B cell (primary cell): ENCODE measurements at places on chromosomes 16 and 17.

GRCh38 chr17:65406552-65406951 is 154.9 kb downstream of the AXIN2 start:
- no peak for DNase-seq

GRCh38 chr16:2102471-2102870 is 33.2 kb downstream of the PKD1 start:
- no peak for DNase-seq

DNA sequence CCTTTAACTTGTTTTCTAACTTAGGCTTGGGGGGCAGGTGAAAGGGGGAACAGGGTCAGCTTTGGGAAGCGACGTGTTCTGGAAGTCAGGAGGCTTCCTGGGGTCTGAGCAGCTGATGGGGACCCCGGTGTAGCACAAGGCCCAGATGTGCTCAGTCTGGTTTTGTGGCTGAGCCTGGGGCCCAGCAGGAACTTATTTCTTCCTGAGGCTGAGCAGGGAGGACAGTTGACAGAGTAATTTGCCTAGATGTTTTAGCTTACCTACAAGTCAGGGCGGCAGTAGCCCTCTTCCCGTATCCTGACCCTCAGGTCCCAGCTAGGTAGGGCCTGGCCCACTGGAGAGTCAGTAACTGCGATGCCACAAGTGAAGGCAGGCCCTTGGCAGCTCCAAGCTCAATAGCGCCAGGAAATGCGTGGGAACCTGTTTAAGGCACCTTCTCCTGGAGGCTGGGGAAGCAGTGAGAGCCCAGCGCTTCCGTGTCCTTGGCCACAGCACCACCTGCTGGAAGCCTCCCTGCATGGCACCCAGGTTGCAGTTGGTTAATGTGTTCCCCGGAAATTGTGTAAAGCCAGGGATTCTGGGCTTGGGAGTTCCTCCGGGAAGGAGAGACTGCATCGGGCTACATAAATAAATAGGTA is 5.2 kb downstream of the CCR7 start:
- peak; percentile 88 for DNase-seq

DNA sequence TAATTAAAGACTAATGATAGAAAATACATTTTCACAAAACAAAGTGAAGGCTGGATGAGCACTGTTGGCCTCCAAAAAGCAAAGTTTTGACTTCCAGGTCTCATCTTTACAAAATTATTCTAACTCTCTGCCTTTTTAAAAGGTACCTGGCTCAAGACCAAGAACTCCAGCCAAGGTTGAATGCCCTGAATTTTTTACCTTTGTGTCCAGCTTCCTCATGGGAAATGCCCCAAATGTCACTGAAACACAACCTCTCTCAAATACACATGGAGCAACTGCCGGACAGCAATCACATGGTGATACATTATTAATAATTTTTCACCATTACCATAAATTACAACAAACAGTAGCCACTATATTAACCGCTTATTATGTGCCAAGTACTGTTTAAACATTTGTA is 32.2 kb downstream of the ADAMTS18 start:
- DNase-seq: no peak

- peak; percentile 43 for DNase-seq
These were observed 48.4 kb upstream of the SKAP1 start for GRCh38 chr17:48478224-48479013.

DNA sequence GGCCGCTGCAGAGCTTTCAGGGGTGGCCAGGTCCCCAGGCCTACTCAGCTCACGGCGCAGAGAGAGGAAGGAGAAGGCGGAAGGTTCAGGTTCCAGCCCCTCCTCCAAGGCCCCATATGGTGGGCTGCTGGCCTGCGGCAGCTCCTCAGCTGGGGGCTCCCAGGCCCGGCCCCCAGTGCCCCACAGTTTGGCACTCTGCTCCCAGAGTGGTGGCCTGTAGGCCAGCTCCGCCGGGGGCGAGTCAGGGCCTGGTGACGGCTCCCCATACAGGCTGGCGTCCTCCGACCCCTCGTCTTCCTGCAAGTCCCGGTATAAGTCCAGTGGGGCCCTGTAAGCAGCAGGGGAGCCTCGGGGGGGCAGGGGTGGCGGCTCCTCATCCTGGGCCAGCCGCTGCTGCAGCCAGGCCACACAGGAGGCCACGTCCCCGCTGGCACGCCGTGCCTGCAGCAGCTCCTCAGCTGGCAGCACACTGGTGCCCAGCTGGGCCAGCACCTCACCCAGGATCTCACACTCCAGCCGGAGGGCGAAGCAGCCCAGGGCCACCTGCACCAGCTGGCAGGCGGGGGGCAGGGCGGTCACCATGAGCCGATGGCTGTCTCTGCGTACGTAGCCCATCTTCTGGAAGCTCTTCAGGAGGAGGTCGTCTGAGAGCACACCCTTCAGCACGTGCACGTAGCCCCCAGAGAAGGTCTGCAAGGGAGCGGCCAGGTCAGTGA is 3.7 kb downstream of the SPATA2L start:
- peak; percentile 36 for DNase-seq

GRCh38 chr16:70701036-70701435 is 15.2 kb upstream of the MTSS2 start:
- DNase-seq: no peak

- no peak for DNase-seq
These were observed 595.2 kb upstream of the CDH11 start for GRCh38 chr16:65716737-65717700.

GRCh38 chr17:72370819-72371218 is 250.0 kb downstream of the SOX9 start:
- no peak for DNase-seq

- no peak for DNase-seq
These were observed 49.8 kb downstream of the COTL1 start for GRCh38 chr16:84568066-84568465.

DNA sequence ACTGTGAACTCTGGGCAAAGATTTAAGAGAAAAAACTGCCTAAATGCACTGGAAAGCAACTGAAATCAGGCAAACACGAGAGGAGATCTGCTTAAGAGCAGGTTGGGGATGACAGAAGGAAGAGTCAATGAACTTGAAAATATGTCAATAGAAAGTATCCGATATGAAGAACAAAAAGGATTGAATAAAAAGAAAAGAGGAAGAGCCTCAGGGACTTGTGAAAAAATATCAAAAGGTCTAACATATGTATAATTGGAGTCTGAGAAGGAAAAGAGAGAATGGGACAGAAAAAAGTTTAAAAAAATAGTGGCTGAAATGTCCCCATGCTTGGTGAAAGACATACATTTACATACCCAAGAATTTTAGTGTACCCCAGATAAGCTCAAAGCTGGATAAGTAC is 195.5 kb downstream of the COPRS start:
- DNase-seq: no peak

GRCh38 chr16:525520-526180 is 1.9 kb upstream of the CAPN15 start:
- peak; percentile 41 for DNase-seq

- DNase-seq: no peak
These were observed 49.6 kb upstream of the HELZ start for GRCh38 chr17:67294451-67295199.

- DNase-seq: no peak
These were observed 15.1 kb upstream of the ATP6V0C start for GRCh38 chr16:2498531-2499253.

DNA sequence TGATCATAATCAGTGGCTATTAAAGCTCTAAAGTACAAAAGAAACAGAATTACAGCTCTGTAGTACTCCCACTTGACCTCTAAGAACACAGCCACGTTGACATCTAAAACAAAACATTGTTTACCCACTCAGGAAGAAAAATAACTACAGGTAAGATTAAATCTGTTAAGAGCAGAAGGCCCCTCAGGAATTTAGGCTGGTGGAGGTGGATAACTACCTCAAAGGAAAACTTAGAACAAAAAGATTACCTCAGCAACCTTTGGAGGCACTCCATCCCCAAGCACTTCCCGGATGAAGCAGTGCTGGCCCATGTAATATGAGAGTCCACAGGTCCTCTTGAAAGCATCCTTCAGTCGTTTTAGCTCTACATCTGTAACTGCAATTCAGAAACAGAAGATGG is 46.7 kb downstream of the USP32 start:
- no peak for DNase-seq

DNA sequence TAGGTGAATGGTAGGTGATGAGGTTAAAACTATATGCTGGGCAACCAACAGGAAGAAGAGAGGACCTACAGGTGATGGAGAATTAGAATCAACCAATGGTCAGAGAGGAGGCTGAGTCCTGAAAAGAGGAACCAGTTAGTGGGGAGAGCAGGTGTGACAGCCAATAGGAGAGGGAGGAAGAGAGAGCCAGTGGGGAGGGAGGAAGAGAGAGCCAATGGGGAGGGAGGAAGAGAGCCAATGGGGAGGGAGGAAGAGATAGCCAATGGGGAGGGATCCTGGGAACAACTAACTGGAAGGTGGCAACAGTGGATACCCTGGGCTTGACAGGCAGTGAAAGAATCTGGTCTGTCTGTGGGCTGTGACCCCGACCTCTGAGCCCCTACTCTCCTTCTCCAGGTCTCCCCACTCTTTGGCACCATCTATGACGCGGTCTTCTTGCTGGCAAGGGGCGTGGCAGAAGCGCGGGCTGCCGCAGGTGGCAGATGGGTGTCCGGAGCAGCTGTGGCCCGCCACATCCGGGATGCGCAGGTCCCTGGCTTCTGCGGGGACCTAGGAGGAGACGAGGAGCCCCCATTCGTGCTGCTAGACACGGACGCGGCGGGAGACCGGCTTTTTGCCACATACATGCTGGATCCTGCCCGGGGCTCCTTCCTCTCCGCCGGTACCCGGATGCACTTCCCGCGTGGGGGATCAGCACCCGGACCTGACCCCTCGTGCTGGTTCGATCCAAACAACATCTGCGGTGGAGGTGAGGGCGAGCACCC is 3.7 kb downstream of the GUCY2D start:
- DNase-seq: no peak

DNA sequence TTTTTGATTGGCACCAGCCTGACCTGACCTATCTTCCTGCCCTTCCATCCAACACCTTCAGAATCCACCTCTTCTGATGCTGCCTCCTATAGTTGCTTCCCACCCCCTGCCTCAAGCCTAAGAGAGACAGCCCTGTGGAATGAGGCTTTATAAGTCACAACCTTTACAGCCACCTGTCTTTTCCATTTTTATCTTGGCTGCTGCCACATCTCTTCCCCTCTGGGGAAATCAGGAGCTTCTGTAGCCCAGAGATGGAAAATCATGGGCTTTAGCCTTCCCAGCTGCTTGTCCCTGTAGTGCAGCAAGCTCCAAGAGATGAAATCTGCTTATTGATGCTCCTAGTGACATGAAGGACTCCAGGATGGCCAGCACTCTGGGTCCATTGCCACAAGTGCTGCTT is 18.7 kb downstream of the PHAF1 start:
- DNase-seq: no peak

- no peak for DNase-seq
These were observed 391.3 kb upstream of the CDH5 start for GRCh38 chr16:65975049-65975708.

DNA sequence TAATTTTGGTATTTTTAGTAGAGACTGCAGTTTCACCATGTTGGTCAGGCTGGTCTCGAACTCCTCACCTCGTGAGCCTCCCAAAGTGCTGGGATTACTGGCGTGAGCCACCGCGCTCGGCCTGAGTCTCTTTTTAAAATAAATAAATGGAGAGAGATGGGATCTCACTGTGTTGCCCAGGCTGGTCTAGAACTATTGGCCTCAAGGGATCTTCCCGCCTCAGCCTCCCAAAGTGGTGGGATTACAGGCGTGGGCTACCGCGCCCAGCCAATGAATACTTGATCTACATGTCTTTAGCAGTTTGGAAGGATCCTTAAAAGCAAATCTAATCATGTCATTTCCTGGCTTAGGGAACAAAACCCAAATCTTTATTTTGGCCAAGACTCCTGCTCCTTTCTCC is 1.2 kb downstream of the DHODH start:
- no peak for DNase-seq

DNA sequence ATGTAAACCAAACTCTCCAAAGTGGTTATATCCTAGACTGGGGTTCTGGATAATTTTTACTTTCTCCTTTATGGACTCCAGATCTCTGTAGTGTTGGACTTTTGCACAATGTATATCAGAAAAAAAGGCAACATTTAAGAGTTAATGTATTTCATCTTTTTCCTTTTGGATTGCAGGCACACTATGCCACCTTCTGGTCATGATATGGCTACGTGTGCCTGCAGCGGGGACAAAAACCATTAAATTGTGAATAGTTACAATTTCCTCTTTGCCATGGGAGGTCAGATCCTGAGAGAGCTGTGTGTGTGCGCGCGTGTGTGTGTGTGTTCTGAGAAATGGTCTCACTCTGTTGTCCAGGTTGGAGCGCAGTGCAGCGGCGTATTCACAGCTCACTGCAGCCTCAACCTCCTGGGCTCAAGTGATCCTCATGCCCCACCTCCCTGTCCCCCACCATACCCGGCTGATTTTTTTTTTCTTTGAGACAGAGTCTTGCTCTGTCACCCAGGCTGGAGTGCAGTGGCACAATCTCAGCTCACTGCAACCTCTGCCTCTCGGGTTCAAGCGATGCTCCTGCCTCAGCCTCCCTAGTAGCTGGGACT is 4.3 kb upstream of the SGF29 start:
- peak; percentile 35 for DNase-seq

DNA sequence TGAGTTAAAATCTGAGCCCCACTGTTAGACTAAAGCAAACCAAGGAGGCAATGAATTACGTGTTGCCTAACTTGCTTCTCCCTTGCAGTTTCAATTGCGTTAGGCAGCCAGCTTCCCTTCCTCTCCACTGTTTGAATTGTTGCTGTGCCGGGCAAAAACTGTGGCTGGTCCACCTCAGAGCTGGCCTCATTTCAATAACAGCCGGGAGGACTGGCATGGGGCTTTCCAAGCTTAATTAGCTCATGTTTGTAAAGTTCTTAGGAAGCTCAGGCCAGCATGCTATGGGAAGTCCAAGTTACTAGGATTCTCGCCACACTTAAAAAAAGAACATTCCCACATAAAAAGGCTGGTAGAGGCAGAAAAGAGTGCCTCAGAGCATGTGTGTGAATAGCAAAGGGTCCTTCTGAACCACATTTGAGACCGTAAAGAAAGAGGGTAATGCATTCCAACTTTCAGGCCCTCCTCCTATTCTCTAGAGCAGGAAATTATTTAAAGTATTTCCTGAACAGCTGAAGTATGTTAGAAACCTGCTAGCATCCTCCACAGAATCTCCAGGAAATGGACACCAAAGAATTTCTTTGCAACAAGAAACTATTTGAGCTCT is 79.0 kb upstream of the SMURF2 start:
- DNase-seq: no peak

- DNase-seq: no peak
These were observed 45.2 kb downstream of the HYDIN start for GRCh38 chr16:71185347-71185746.

DNA sequence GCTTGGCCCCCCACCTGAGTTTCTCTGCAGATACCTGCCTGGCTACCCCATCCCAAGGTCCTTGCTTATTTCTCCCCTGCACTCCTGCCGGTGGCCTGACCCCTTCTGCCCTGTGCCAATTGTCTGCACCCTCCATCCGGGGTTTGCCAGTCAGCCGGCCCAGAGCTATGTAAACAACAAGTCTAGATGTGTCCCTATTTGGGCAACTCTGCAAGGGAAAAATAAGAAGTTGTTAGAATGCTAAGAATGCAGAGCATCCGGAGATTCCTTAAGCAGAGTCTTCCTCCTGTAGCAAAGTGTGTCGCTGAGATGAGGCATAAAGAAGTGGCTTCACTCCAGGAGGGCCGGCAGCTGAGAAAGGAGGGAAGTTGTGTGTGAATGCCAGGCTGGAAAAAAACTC is 46.6 kb downstream of the RGS9 start:
- DNase-seq: no peak

- DNase-seq: peak; percentile 27
These were observed 120.3 kb downstream of the MRM1 start for GRCh38 chr17:36721560-36722120.

GRCh38 chr17:7476494-7476893 is 2.9 kb downstream of the ZBTB4 start:
- no peak for DNase-seq

GRCh38 chr17:83053739-83054451 is 25.5 kb upstream of the METRNL start:
- DNase-seq: peak; percentile 66

GRCh38 chr17:33572615-33573014 is 279.5 kb upstream of the ASIC2 start:
- no peak for DNase-seq
